ENCODE measurements at places on chromosomes 1 and 21.
A peak's percentile ranks its signal among the peaks of the same experiment; 100 is the strongest.

DNA sequence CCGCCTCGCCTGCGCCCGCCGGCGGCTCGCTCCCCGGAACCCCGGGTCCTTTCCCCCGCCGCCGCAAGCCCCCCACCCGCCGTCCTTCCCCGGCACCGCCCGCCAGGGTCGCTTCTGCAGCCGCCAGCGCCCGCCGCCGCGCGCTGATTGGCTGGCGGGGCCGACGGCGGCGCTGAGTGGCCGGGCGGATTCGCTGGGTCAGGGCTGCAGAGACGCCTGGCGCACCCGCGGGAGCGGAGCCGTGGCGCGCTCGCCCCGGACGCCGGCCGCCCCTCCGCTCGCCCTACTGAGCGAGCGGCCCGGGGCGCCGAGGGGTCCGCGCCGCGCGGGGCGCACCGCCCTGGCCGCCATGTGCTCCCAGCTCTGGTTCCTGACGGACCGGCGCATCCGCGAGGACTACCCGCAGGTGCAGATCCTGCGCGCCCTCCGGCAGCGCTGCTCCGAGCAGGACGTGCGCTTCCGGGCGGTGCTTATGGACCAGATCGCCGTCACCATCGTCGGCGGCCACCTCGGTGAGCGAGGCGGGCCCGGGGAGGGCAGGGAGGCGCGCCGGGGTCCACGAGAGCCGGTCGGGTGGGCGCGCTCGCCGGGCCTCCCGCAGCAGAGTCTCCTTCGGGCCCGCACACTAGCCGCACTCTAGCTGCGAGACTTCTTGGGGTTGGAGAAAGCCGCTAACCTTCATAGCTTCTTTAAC, at the start of gene RIMKLA:
Gene RIMKLA, plus strand, starts transcription at position 207 of the 694 bp plus-strand sequence. Its CDS starts 143 bp downstream, at position 350.
- DNase-seq = peak; percentile 15

DNA sequence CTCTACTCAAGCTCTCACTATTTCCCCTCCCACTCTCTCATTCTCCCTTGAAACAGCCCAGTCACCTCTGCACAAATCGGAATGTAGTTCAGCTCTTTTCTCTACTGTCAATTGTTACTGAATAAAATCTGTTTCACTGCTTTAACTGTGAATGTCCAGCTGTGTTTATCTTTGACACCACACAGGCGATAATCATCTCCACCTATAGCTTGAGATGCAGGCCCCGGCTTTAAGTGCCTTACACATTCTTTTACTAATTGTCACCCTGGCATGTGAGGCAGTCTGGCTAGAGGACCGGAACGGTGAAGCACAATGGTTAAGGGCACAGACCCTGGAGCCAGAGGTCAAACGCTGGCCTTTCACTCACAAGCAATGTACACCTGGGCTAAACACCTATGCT, 122.8 kb upstream of the C8B start:
- DNase-seq = no peak

DNA sequence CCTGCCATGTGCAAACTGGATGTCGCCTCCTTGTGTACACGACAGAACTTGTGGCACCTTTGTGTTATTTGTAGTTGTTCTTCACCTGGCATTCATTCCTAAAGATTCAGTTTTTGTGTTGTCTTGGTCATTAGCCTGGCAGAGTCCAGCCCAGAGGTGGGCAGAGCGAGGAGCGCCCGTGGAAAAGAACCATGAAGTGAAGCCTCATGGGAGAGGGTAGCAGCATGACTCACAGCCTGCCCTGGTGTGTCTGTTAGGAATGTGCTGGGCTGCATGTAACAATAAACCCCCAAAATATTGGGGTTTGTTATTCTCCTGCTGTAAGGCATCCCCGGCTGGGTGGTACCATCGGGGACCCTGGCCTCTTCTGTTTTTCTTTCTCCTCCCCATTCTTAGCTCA, 124.9 kb upstream of the TMEM51 start:
- DNase-seq = no peak

- DNase-seq = no peak
Measured at GRCh38 chr1:212077028-212077427, 41.5 kb downstream of the DTL start.

DNA sequence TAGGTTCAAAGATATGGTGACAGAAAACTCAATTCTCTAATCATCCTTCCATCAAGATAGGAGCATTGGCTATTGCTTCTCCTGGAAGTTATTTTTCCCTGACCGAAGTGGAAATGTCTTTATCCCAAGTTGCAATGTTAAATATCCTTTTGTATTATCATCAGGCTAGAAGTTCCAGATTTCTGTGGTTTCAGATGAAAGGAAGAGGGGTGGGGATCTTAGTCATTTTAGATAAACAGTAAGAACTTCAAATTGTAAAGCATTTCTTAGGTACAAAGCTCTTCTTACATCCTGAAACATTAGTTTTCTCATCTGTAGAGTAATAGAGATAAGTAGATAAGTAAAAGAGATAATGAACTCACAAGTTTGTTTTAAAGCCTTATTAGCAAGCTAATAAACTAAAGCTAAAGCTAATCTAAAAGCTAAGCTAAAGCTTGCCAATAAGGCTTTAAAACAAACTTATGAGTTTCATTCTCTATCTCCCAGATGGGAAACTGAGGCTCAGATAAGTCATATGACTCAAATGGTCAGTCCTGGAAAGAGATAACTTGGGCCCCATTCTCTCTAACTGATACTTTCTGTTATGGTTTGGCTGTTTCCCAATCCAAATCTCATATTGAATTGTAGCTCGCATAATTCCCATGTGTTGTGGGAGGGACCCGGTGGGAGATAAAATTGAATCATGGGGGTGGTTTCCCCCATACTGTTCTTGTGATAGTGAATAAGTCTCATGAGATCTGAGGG, 99.2 kb upstream of the KCNK2 start:
- no peak for DNase-seq

DNA sequence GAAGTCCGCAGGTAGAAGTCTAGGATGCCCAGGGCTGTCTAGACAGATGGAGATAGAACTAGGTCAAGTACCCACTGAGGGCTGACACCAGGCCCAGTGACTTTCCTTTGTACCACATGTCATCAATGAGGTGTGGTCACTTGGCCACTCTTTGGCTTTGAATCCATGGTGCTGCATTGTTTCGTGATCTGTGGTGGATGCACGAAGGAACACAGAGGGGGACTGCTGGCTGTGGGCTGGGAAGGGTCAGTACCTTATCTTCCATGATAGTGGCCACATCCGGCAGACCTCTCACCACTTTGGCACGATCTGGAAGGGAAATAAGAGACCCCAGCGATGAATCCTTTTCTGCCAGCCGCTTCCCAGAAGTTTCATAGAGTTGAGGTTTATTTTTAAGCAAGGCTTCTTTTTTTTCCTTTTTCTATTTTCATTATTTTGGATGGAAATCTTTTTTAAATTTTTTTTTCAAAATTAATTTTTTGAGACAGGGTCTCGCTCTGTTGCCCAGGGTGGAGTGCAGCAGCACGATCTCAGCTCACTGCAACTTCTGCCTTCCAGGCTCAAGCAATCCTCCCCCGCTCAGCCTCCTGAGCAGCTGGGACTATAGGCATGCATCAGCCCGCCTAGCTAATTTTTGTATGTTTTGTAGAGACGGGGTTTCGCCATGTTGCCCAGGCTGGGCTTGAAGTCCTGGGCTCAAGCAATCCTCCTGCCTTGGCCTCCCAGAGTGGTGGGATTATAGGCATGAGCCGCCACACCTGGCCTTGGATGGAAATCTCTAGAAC, 53.1 kb downstream of the MYOM3 start:
- DNase-seq = no peak

All from T-helper 9 cell (primary cell).